ENCODE measurements at places on chromosomes 1 and 21.

- no peak for DNase-seq
Measured at GRCh38 chr1:2039251-2039650, 11.0 kb upstream of the PRKCZ start.

- no peak for DNase-seq
Measured at GRCh38 chr1:6421266-6421665, 1.5 kb upstream of the HES2 start.

GRCh38 chr1:118494998-118495397 is 310.0 kb upstream of the SPAG17 start:
- DNase-seq = no peak

GRCh38 chr1:26529405-26529654 is 231 bp upstream of the RPS6KA1 start:
- DNase-seq = no peak

DNA sequence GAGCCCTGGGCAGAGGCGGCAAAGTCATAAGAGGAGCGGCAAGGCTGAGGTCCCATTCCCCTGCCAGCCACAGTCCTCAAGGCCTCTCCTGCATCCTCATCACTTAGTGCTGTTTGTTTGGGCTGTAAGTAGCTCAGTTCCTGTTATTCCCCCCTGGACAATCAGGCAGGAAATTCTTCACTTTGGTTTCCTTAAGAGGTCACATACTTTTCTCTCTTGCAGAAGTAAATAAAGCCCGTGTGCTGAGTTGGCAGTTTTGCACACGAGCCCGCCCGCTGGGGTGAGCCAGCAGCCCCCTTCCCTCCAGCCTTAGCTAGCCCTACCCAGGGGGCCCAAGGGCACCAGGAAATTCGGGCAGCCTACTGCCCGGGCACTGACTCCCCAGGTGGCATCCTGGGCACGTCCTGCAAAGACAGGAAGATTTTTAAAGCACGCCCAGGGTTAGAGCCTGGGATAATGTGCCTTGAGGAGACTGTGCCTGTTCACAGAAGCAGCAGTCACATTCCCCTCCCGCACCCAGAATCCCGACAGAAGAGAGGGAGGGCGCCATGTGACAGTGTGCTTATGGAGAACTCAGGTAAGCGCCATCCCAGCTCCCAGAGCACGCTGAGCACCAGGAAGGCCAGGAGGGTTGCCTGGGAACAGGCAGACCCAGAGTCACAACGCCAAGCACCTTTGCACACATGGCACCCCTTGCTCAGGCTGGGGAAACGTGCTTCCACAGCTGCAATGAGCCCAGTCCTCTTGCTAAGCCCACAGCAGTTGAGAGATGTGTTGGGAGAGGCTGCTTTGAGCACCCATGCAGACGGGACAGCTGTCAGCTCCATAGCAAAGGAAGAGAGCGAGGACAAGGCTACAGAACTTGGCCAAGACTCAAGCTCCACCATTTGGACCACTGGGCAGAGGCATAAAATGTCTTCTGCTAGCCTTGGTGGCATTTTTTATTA is 144.5 kb upstream of the TMEM51 start:
- DNase-seq = no peak

- DNase-seq = no peak
Measured at GRCh38 chr1:15918962-15919715, 56.8 kb downstream of the ZBTB17 start.
